GM12891 (cell line): ENCODE measurements at places on chromosomes 1 and 21.

GRCh38 chr1:8518490-8518801, 200.5 kb downstream of the SLC45A1 start:
- DNase-seq, result no peak

DNA sequence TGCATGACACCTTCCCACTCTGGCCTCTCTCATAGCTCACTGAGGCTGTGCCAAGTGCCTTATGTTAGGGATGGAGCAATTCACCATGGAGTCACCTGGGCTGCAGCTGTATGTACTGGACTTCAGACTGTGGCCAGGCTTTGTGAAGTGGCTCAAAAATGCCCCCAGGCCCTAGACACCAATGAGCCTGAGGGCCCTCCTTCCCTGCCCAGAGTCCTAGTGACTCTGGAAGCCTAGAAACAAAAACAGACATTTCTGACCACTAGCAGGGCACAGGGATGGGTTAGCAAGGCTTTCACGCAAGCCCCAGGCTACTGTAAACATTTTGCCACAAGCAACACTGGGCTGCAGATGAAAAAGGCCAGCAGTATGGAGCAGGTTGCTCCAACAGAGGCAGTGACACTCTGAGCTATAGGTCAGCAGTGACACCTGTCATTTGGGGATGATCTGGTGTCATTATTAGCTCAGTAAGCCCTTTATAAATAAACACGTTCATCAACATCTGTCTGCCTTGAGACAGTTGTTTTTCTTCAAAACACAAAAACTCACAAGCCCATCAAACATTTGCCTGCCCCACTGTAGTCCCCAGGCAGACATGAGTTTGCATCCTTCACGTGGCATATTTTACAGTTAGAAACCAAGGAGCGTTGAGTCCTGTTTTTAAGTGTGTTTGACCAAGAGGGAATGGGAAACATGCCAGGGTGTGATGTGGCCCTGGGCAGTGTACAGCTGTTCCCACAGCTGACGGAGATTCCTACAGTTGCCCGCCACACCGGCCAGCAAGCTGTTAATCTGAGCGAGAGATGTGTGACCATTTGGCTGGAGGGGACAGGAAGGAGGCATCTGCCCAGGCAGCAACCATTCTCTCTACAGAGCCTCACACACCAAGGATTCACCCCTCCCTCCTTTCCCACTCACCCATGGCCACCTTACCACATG, 66.8 kb downstream of the KCNN3 start:
- DNase-seq, result no peak

DNA sequence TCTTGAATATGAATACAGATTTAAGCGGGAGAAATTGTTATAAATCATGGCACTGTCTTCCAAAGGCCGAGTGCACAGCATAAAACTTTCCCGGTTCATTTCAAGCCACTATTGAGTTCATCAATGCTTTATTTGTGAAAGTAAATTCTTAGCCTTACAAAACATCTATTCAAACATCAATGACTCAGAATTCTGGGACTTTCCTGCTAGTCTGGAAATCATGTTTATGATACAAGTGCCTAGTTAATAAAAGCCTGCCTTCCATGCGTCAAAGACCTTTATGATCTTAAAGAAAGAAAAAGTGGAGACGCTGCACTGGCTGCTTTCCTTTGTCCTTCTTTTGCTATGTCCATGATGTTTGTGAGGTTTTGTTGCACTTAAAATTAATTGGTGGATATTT, 137.7 kb downstream of the SETD4 start:
- no peak for DNase-seq

GRCh38 chr1:184222652-184223052, 164.2 kb upstream of the C1orf21 start:
- DNase-seq, result peak; percentile 33

GRCh38 chr1:99490031-99490430, 155.9 kb upstream of the PALMD start:
- DNase-seq, result no peak

GRCh38 chr1:151325646-151326429, 1.4 kb downstream of the PI4KB start:
- DNase-seq, result no peak

- DNase-seq, result no peak
These were observed 326.5 kb downstream of the PDE4B start for GRCh38 chr1:66119148-66119547.

GRCh38 chr1:7384679-7385078, 386.4 kb upstream of the VAMP3 start:
- no peak for DNase-seq

DNA sequence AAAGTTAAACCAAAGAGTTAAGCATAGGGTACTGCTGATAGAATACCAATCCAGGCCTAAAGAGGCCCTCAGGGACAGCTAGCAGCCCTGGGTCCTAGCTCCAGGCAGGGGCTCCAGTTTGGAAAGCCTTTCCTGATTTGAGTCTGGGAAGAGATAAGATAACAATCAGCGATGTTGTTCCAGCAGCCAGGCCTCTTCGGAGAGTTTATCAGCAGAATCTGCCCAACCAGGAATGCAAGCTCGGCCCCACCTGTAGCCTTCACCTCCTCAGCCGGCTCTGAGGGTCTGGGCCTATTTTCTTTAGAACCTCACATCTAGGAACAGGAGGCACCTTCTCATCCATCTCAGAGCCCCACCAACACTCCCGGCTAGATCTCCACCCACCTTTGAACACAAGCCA, 42.6 kb downstream of the PLEKHA6 start:
- no peak for DNase-seq

GRCh38 chr1:169361281-169361680, 6.3 kb downstream of the NME7 start:
- no peak for DNase-seq

- no peak for DNase-seq
These were observed 19.6 kb downstream of the CDKN2C start for GRCh38 chr1:50989694-50990093.

DNA sequence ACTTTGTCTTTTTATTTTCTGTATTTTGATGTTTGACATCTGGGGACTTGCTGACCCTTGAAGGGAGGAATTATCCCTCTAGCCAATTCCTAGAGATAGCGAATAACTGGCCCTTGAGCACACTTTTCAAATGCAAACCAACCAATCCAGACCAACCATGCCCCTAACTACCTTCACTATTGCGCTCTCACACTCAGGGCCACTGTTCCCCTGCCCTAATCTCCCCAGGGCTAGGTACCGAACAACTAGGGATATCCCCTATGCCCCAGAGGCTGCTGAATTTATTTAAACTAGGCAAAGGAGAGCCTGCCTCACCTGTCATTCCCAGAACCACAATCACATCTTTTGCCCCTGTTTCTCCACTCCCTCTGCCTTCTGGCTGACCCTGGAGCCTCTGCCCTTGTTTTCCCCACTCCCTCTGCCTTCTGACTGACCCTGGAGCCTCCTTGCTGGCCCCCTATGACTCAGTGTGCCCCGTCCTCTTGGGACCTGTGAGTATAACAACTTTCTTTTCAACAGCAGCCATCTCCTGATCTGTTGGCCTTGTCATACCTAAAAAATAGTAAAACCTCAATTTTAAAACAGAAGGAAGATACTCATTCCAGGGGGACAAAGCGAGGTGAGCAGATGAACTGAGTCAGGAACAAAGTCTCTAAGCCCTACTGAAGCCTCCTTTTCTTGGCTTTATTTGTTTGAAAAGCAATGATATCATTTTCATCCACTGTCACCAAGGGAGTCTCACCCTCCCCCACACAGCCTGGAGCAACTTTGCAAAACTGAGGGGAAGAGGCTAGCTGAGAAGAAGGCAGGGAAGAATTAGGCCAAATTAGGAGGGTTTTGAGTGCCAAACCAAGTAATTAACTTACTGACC, 115.5 kb downstream of the NMNAT2 start:
- DNase-seq, result no peak

DNA sequence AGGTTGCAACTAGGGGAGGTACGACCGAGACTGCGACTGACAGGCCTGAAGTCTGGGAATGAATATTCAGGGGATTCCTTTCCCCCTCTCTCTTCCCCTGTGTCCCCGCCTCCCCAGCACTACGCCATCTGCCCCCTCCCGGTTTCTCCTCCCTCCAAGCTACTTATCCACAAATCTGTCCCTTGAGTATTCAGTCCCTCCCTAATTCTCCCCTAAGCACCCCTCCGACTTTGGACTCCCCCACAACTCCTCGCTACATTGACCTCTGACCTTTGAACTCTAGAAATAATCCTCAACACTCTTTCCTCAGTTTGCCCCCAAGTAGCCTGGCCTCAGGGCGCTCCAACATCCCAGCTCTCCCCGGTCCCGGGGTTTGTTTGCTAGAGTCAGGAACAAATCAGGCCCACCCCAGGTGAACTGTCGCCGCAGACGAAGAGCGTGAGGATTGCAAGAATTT, 393 bp downstream of the LYSMD1 start:
- no peak for DNase-seq

- no peak for DNase-seq
These were observed 113.3 kb downstream of the NAV1 start for GRCh38 chr1:201652181-201652580.

DNA sequence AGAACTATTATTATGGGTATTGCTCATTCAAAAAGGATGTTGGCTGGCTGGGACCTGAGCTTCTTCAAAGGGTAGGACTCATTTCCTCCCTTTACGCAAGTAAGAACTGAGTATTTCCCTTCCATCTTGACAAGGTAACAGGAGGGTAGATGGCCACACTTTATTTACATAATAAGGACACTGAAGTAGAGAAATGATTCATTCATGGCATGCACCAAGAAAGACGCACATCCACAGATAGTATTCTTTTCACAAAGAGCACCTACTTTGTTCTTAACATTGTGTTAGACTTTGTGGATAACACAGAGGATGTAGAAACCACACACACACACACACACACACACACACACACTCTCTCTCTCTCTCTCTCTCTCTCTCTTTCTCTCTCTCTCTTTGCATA, 82.9 kb downstream of the FAM78B start:
- no peak for DNase-seq

- DNase-seq, result no peak
These were observed 2.0 kb upstream of the CAMTA1 start for GRCh38 chr1:6783221-6783620.

GRCh38 chr1:82160036-82160435, 359.3 kb downstream of the ADGRL2 start:
- DNase-seq, result no peak

DNA sequence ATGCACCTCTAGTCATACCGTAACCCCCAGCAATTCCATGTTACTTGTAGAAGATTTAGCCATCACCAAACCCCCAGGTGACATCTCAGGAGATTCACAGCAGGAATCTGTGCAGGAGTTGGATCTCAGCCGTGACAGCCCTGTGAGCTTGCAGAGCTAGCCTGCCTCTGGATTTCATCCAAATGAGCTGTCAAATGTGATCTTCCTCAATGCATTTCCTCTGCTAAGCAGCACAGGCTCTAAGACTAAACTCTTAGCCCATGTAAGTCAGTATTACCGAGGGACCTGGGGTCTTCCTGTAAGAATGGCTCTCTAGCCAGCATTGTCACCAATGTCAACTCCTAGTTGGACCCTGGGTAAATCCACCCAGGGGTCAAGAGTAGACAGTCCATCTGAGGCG, 41.7 kb downstream of the UMODL1 start:
- DNase-seq, result no peak

DNA sequence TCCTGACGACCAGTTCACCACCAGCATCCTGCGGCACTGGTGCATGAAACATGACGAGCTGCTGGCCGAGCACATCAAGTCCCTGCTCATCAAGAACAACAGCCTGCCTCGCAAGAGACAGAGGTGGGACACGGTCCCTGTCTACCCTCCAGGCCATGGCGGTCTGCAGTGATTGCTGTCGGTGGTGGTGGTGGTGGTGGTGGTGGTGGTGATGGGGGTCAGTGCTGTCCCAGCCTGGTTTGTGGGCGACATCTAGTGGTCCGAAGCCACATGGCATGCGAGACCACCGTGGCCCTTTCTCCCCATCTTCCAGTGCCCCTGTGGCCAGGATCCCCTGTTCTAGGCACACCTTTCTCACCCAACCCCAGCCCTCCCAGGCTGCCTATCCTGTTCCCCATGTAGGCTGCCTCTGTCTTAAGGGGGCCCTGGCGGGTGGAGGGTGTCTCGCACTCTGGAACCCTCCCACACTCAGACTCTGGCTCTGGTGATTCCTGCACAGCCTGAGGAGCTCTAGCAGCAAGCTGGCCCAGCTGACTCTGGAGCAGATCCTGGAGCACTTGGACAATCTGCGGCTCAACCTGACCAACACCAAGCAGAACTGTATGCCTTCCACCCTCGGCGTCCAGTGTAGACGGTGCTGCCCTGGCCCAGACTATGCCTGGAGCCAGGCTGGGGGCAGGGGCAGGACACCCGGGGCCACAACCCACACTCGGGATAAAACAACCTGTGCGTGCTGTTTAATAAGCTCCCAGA, 3.2 kb upstream of the SLC27A3 start:
- DNase-seq, result no peak

DNA sequence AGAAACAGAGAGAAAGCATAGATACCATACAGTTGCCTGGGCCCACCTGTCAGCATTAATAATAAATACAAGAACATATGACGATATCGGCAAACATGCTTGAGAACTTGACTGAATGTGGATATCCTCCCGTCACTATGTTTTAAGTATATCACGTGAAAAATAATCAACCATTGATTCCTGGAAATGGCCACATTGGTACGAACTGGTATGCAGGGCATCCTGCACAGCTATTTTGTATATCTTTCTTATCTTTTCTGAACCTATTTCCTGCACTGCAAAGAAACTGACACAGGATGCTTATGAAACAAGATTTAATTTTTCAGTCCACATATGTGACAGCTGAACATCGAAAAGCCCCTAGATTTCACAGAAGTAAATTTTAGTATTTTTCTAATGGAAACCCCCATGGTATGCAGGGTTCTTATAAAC, 22.8 kb upstream of the RGS1 start:
- no peak for DNase-seq

- DNase-seq, result no peak
These were observed 280.4 kb upstream of the C1orf105 start for GRCh38 chr1:172140072-172140471.

DNA sequence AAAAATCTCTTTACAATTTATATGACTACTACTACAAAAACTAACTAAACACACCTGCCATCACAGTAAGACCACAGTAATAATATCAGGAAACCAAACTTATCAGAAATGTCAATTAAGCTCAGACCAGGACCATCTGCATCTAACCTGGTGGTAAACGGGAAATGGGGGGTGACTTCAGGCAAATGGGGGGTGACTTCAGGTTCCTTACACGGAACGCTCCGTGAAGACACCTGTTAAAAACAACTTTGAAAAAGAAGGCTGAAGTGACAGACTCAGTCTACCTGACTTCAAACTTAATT, 15.8 kb downstream of the PRDM15 start:
- no peak for DNase-seq

DNA sequence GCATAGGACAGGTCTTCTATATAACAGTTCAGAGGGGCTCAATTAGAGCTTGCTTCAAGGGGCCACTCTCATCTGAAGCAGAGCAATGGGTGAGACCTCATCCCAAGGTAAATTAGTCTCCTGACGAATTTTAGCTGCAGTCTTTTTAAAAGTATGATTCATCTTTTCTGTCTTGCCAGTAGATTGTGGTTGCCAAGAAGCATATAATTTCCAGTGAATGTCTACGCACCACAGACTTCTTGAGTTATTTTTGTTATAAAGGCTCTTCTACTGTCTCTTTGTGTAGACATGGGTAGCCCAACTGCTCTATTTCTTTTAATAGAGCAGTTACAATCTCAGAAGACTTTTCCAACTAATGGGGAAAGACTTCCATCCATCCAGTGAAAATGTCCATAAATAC, 108.9 kb upstream of the FMN2 start:
- no peak for DNase-seq
